ENCODE measurements at places on chromosomes 5 and 9.
A peak's percentile ranks its signal among the peaks of the same experiment; 100 is the strongest.

DNA sequence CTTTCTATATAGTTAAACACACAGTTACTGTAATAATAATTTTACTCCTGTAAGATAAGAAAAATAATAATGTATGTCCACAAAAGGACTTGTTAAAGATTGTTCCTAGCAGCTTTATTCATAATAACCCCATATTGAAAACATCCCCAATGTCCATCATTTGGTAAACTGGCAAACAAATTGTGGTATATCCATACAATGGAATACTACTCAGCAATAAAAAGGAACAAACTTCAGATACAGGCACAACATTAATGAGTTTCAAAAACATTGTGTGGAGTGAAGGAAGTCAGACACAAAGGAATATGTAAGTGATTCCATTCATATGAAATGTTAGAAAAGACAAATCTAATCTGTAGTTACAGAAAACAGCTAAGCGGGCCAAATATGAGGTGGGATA lies 1.9 kb upstream of the MEGF10 start:
- no peak for DNase-seq

- DNase-seq = no peak
Measured at GRCh38 chr9:8860086-8860485, 1060.5 kb upstream of the DMAC1 start.

GRCh38 chr9:14780251-14780650 lies 57.7 kb upstream of the CER1 start:
- no peak for DNase-seq

DNA sequence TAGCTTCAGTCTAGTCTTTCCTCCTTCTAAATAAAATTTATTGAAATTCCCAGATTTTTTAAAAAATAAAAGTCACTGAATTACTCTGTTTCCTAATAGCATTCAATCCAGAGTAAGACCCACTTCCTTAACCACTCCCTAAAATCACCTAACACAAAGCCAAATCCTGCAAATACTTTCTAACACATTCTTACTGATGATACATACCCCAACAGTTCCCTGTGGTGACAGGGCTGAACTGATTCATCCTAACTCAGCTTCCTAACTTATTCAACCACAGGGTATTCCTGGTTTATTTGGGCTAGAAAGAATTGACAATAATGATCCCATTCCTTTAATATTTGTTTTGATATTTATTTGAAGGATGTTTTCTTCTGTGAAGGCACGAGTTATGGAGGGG lies 40.7 kb upstream of the ZNF300 start:
- DNase-seq = no peak

GRCh38 chr9:105320568-105320967 lies 76.1 kb downstream of the SLC44A1 start:
- peak; percentile 20 for DNase-seq

- DNase-seq = no peak
Measured at GRCh38 chr5:93328833-93329232, 252.2 kb downstream of the NR2F1-AS1 start.

GRCh38 chr5:154199671-154200220 lies 9.2 kb downstream of the GALNT10 start:
- no peak for DNase-seq

DNA sequence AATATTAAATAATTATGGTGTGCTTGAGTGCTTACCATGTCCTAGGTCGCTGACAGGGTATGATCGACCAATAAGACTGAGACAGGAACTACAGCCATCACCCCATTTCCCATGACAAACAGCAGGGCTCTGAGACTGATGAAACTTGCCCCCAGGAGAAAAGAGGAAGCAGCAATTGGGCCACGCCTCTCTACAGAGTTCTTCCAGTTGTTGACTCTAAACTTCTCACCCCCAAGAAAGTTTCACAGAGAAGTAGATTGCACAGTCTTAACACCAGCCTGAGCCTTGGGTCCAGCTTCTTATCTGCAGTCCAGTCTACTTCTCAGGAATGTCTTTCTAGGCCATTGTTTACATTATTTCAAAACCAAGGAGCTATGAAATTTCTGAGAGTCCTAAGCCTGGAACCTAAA lies 182.2 kb upstream of the ANKRD55 start:
- DNase-seq = peak; percentile 83

DNA sequence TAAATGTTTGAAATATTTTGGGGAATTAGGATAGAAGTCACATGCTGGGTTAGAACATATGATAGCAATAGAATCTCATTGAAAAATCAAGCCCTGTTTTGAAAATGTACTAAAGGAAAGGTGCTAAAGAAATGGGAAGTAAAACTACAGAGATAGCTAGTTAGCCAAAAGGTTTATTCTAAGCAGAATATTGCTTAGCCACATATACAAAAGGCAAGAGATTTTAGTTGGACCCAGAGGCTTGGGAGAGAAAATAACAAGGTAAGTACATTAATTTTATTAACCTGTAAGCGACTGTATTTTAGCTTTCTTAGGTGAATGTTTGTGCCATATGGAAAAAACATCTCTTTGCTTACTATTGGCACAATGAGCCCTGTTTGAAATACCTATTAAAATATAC lies 108.3 kb downstream of the RPS23 start:
- no peak for DNase-seq

DNA sequence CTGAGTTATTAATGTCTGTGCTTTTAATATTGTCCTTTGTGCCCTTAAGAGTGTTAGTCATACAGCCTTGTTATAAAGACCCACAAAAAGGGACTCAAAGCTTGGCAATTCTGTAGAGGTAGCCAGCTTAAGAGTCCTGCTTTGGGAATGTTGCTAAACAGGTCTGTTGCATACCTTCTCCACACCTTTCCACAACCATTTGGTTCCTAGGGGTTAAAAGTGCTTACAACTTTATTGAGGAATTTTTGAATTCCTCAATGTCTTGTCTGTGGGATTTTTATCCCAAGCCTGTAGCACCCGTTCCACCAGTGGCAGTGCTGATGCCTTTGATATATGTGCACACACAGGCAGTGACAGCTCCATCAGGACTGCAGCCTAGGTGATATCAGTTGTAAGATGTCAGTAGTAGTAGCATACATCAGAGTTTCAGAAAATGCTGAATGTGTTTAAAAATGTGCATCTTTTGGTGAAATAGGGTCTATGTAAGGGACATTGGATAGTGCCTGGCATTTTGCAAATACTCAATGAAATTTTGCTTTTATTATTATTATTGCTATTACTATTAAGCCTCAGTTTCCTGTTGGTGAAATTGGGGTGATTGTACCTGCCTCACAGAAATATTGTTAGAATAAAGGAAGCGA lies 68.5 kb downstream of the WWC1 start:
- no peak for DNase-seq

DNA sequence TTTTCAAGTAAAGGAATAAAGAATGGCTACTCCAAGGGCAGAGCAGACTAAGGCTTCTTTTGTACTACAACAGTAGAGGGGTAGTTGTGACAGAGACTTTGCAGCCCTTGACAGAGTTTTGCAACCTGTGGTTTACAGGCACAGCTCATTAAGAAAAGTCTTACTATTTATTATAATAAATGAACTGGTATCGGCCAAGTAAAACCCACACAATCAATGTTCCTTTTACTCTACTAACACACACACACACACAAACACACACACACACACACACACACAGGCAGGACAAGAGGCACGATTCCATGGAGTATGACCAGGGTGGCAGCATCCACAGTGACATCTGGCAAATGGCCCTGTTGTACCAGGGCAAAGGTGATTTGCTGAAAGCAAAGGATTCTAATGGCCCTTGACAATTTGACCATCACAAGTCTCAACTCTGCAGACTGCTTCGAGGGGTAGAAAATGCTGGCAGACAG lies 59.1 kb upstream of the GOLPH3 start:
- DNase-seq = no peak
